Activated naive CD8-positive, alpha-beta T cell treated with anti-CD3 and anti-CD28 coated beads, Interleukin-2, amount 10 ng/mL, durations not matched to agents 7 days and 5 days (primary cell): ENCODE measurements at places on chromosomes 5 and 9. TPM values are rescaled to one million over a fixed set of nuclear protein-coding genes. Genes with fewer than 3 reads are reported as not detected.

DNA sequence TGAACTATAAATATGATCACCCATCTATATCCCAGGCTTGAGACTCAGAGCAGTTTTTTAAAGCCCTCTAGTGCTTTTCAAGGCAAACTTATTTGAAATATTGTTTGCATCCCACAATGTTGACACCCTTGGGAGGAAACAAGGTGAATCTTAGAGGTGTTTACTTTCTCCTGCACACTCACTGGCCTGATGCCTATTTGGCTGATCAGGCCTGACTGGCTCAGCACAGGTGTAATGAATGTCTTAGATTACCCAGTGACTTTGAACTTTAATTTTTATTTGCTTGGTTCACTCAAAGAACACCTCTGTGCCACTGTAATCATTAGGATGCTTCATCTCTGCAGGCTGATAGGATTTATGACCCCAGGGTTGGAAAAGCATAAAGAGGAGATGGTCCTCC lies 158.3 kb downstream of the KCTD16 start:
- H3K4me1 ChIP-seq: no peaks in the 10 kb centered on the region
- H3K4me3 ChIP-seq: no peak overlapping the region
- H3K27ac ChIP-seq: no peak overlapping the region
- no peaks in the 10 kb centered on the region for H3K36me3 ChIP-seq
- DNase-seq: no peak

DNA sequence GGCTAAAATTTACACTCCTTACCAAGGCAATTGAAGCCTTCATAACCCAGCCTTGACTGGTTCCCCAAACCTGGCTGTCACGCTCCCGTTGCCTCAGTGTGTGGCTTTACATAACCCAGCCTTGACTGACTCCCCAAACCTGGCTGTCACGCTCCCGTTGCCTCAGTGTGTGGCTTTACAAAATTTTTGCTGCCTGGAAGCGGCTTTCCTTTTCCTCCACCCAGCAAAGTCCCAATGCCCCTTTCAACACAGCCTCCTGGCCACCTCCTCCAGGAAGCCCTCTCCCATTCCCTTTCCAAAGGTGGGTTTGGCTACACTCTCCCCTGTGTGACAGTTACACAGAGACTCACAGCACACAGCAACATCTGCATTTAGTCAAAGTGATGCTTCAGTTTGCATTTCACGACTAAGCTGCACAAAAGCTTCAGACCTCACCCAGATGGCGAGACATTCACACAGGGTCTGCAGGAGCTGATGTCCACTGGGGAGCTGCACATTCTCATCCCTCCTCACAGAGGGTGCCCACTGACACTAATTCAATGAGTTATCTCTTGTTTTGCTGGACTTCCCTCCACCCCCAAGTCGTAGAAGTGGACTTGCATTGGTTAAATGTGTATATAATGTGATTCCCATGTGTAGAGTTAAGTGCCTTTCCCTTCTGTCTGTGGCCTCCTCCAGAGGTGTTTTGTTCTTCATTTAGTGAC lies 156.6 kb upstream of the PHYKPL start:
- no peaks in the 10 kb centered on the region for H3K36me3 ChIP-seq
- H3K27me3 ChIP-seq: no peaks in the 10 kb centered on the region
- no peak overlapping the region for H3K27ac ChIP-seq
- H3K4me1 ChIP-seq: no peaks in the 10 kb centered on the region
- no peak overlapping the region for H3K4me3 ChIP-seq

ROR2 gene
- total RNA-seq: 0.14 TPM

GRCh38 chr5:35476036-35476435 lies 141.6 kb upstream of the SPEF2 start:
- H3K36me3 ChIP-seq: peaks cover 14% of the 10 kb centered on the region
- H3K4me3 ChIP-seq: no peak overlapping the region
- no peaks in the 10 kb centered on the region for H3K27me3 ChIP-seq
- peaks cover 9% of the 10 kb centered on the region for H3K4me1 ChIP-seq
